T-helper 1 cell (primary cell): ENCODE measurements at places on chromosomes 2 and 18.

GRCh38 chr2:105857076-105857740, 112.5 kb downstream of the NCK2 start:
- DNase-seq, result peak; percentile 40

- DNase-seq, result no peak
These were observed 99.2 kb downstream of the DYNAP start for GRCh38 chr18:54690198-54690597.

GRCh38 chr2:86566158-86566820, 3.0 kb upstream of the CHMP3 start:
- DNase-seq, result no peak

GRCh38 chr2:42636934-42637333, 68.5 kb downstream of the MTA3 start:
- DNase-seq, result no peak

- no peak for DNase-seq
These were observed 23.3 kb downstream of the SCG2 start for GRCh38 chr2:223578846-223579245.
